ENCODE measurements at places on chromosomes 11 and 22.

DNA sequence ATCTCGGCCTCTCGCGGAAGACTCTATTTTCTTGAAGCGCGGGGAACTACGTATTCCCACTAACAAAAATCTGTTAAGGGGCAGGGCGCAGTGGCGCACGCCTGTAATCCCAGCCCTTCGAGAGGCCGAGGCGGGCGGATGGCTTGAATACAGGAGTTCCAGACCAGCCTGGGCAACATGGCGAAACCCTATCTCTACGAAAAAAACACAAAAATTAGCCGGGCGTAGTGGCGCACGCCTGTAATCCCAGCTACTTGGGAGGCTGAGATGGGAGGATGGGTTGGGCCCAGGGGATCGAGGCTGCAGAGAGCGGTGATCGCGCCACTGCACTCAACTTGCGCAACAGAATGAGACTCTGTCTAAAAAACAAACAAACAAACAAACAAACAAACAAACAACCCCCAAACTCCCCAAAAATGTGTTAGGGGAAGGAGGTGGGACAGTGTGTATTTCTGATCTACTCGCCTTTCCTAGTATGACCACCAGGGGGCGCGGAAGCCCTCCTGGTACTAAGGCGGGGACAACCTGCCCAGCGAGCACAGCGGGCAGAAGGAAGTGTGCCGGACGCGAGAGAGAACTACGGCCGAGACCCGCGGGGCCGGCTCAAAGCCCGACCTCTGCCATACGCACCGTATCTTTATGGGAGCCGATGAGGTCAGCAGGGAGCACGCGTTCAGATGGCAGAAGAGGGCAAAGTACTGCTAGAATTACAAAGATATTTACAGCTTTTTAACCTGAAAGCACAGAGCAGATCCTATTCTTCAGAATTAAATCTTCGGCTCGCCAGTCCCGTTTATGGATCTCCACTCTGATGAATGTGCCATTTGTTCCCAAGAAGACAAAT, 1.3 kb upstream of the STX3 start:
- DNase-seq: peak; percentile 65

- no peak for DNase-seq
Measured at GRCh38 chr11:108093128-108093904, 28.1 kb upstream of the ACAT1 start.

- no peak for DNase-seq
Measured at GRCh38 chr11:17418444-17419081, 30.1 kb upstream of the KCNJ11 start.

DNA sequence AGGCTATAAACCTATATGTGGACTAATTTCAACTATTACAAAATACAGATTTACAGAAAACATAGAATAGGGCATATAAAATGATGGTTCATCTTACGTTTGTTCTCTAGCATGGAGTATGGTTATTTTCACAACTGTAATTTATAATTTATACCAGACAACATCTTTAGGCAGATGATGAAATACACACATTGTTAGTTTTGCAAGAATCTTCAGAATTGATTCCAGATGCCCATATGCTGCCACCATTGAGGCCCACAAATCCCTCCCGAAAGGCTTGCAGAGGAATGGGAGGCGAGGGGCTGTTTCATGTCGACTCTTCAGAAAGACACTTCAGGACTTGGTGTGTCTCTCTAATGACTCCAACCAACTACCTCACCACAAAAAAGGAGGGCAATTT, 6.2 kb downstream of the PTPN5 start:
- no peak for DNase-seq

GRCh38 chr22:35367331-35367886, 13.5 kb upstream of the HMOX1 start:
- DNase-seq: no peak

- DNase-seq: no peak
Measured at GRCh38 chr11:56027354-56027753, at the start of gene OR5AS1. Gene OR5AS1, plus strand, starts transcription at chr11:56027654. Its CDS starts 2,765 bp downstream, at chr11:56030419.

Data from activated naive CD8-positive, alpha-beta T cell treated with anti-CD3 and anti-CD28 coated beads, Interleukin-2, amount 50 U/mL, for 16 hours (primary cell).